Cortex of kidney (tissue), 1 donor: ENCODE measurements at places on chromosomes 3 and 15.

DNA sequence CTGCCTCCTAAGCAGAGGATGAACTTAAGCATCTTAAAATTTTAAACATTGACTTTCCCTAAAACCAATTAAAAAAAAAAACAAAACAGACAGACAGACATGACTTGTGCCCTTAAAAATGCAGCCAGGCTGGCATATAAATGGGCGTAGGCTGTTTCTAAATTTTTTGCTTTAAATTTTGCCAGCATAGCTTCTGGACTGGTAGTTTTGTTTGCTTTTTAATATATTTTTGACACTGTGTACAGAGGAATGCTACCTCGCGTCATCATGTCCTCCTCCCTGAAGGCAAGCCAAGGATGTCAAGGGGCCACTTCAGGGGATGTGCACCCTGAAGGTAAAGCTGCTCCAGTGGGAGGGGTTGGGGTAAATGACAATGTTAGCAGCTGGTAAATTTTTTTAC, 134.8 kb downstream of the PGPEP1L start:
- DNase-seq = no peak

GRCh38 chr3:167843481-167843880, 108.0 kb downstream of the SERPINI1 start:
- DNase-seq = no peak

GRCh38 chr3:46865546-46865945, 2.3 kb upstream of the MYL3 start:
- no peak for DNase-seq

DNA sequence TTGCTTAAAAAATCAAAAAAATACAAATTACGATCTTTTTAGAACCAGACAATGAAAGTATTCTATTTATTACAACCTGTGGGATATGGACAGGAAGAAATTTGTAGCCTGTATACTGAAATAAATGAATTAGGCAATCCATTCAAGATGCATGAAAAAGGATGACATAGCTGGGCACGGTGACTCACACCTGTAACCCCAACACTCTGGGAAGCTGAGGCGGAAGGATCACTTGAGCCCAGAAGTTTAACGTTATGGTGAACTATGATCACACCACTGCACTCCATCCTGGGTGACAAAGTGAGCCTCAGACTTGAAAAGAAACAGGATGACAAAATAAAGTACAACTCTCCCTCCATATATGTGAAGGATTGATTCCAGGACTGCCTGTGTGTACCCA, 74.1 kb downstream of the MSL2 start:
- DNase-seq = no peak
